ENCODE measurements at places on chromosomes 3 and 15. TPM values are rescaled to one million over a fixed set of nuclear protein-coding genes. Genes with fewer than 3 reads are reported as not detected.

- DNase-seq: peak; percentile 21
Measured at GRCh38 chr15:68149059-68149458, 56.1 kb downstream of the CALML4 start.

DNA sequence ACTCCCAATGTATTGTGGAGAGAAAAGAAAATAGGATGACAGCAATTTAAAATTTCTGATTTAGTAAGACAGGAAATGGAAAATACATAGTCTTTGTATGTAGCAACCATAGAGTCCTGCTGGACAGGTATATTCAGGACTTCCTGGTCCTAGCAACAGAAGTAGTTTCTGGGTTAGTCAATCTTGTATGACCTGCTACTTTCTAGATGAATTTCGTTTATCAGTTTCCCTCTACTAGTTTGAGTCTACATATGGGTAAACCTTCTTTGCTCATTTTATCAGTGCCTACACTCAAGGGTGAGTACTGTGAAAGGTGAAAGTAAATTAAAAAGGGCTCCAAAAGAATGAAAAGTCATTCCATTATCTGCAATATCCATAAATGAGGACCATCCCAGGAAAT, 309.8 kb downstream of the UNC13C start:
- DNase-seq: no peak

- no peak for DNase-seq
Measured at GRCh38 chr3:43180694-43181093, 74.8 kb upstream of the POMGNT2 start.

- no peak for DNase-seq
Measured at GRCh38 chr15:40329804-40330203, 6.3 kb downstream of the INAFM2 start.

DNA sequence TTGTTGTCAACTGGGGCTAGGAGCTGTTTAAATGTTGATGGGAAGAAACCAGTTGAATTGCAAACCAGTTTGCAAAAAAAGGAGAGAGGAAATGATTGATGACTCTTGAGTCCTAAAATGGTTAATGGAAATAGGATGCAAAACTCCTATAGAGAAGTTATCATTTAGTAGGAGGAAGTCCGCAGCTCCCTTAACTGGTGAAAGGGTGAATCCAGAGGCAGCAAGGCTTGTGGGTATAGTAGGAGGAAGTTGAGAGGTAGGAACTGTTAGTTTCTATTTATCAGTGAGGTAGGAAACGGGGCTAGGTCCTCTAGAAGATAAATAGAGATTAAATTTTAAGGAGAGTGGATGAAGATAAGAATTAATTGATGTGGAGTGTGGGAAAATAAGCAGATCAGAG, 15.4 kb downstream of the IREB2 start:
- no peak for DNase-seq

GRCh38 chr3:187770224-187770623, 25.0 kb upstream of the BCL6 start:
- DNase-seq: no peak

GRCh38 chr3:17111586-17111985, 226.8 kb downstream of the PLCL2 start:
- no peak for DNase-seq

The OXNAD1 gene
- total RNA-seq: 12.9 TPM

The LIPC gene
- total RNA-seq: 1.2 TPM

The AP3B2 gene
- not detected for total RNA-seq

Measured in myocyte (in vitro differentiated cells).